Coronary artery (tissue), 2 donors: ENCODE measurements at places on chromosomes 1 and 21.

DNA sequence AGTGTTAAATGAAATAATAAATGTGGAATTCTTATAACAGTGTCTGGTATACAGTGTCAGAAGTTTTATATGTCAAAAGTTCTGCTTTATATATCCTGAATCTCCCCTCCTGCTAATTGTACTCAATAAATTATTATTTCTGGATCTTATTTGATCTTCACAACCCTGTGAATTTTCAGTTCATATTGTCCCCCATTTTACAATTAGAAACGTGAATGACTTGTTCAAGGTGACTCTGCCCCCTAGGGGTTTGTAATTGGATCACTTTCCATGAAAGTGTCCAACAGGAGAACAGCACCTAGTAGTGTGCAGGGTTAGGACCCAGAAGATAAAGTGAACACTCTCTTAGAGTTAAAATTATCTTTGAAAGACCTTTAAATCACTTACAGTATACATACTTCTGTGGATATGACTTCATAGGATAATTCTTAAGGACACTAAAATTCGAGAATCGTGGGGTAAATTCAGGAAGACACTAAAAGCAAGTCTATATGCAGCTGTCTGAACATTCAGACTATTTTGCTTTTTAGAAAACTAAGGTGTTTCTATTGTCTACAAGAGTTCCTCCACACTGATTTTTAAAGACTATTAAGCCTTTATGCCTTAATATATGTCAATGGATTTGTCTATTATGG is 4.5 kb upstream of the DDR2 start:
- DNase-seq = no peak

DNA sequence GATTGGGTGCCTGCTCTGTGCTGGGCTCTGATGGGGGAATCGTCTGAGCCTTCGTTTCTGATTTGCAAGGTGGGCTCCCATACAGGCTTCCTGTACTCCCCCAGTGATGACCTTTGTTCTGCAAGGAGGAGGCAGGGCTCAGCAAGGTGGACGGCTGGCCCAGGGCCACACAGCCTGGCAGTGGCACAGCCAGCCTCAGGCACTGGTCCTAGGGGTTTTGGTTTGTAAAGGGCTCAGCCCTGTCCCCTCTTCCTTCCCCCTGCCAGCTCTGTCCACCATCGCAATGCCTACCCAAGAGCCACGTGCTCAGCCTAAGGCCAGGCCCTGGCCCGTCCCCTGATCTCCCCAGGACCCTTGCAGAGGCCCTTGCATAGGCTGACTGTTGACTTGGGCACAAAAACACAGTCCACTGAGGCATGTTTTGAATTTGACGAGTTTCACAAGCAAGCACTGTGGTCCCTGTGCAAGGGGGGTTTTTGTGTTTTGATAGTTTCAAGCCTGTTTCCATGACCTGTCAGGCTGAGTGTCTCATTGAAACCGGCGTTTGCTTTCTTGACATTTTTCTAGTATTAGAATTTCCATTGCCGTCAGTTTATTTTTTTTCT is 39.5 kb upstream of the TNFRSF1B start:
- no peak for DNase-seq

DNA sequence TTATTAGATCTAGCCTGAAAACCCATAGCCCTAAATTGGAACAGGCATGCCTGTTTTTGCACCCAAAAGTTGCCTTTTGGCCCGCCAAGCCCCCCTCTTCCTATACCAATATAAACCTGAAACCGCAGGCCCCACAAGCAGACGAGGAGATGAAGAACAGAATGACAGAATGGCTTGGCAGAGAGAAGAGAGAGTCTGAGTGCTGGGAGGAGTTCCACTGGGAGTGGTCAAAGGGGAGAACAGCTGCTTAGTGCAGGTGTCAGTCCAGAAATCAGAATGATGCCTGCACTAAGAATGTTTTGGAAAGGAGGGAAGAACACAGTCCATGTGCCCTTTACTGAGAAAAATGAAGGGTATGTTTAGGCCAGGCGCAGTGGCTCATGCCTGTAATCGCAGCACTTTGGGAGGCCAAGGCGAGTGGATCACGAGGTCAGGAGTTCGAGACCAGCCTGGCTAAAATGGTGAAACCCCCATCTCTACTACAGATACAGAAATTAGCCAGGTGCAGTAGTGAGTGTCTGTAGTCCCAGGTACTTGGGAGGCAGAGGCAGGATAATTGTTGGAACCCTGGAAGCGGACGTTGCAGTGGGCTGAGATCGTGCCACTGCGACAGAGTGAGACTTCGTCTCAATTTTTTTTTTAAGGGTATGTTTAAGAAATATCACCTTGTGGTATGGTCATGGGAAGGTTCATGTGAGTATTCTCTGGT is 9.4 kb downstream of the DYRK1A start:
- DNase-seq = no peak

GRCh38 chr1:91502672-91503184 is 2.1 kb downstream of the CDC7 start:
- DNase-seq = no peak

DNA sequence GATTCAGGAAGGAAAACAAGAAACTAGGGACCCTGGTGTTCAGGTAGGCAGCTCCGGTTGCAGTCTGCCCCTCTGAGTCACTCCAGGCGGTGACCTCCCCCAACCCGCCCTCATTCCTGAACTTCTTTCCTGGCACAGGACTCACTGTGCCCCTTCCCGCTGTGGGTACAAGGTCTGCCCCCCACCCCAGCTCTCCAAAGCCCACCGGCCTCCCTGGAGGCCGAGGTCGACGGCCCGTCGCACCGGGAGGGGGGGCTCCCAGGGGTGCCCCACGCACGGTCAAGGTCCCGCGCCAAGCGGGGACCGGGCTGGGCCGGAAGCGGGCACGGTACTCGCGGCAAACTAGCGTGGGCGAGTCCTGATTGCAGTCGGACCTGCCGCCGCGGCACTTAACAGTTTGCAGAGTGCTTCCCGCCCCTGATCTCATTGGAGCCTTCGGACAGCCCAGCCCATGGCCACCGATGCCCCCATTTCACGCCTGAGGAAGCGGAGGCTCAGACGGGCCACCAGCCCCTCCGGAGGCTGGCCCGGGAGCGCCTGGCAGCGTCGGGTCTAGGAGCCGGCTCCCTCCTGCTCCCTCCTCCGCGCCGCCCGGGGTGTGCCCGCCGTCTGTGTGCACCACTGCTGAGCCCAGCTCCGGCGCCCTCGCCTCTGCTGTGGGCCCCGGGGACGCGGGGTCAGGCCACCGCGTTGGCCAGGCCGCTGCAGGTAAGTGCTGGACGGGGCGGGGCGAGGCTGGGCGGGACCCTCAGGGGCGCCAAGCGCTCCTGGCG is at the start of gene GJB3:
TSS of gene GJB3 (plus strand) at position 144 of the 773 bp plus-strand sequence. CDS start 3,549 bp downstream, outside the sequence.
- DNase-seq = peak; percentile 66

GRCh38 chr1:205191622-205192021 is 19.9 kb downstream of the DSTYK start:
- no peak for DNase-seq

- no peak for DNase-seq
These were observed 28.1 kb downstream of the IL23R start for GRCh38 chr1:67194209-67194863.

GRCh38 chr1:165445388-165445787 is 462 bp upstream of the RXRG start:
- DNase-seq = no peak

DNA sequence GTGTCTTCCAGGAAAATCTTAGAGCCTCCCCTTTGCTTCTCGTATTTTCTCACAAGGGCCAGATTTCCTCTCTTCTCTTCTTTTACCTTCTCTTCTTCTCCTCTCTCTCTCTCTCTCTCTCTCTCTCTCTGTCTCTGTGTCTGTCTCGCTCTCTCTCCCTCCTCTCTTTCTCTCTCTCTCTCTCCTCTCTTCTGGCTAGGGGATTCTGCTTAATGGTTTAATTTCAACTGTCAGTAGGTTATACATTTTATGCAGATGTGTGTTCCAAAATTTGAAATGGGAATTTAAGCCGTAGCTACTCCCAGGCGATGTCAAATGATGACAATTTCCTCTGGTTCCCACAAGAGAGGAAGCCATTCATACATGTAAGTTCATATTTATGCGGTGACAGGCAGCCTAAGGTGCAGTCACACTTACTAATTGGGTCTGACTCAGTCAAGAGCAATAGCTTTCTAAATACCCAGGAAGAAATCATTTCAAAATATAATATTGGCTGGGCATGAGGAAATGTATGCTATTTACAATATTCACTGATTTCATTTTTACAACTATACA is 1.4 kb downstream of the DSCAM start:
- DNase-seq = no peak

- no peak for DNase-seq
These were observed 360.8 kb downstream of the GPATCH2 start for GRCh38 chr1:217270101-217270500.
